ENCODE measurements at places on chromosomes 6 and 20. TPM values are rescaled to one million over a fixed set of nuclear protein-coding genes. Genes with fewer than 3 reads are reported as not detected.

The PRSS16 gene
- total RNA-seq = not detected

The LAMA5 gene
- 63.7 TPM for total RNA-seq

The RBM39 gene
- total RNA-seq = 325 TPM

The MLIP gene
- not detected for total RNA-seq

The CPNE5 gene
- total RNA-seq = not detected

The LY6G6C gene
- total RNA-seq = not detected

The LRFN2 gene
- not detected for total RNA-seq

The PTK6 gene
- under 0.01 TPM for total RNA-seq

The SNAP91 gene
- total RNA-seq = under 0.01 TPM

The SLC16A10 gene
- total RNA-seq = not detected

The GPR63 gene
- total RNA-seq = 0.08 TPM

The KIF25 gene
- not detected for total RNA-seq

The LY86 gene
- not detected for total RNA-seq

The FAM162B gene
- total RNA-seq = 0.30 TPM

The SYNCRIP gene
- 48.8 TPM for total RNA-seq

The FLOT1 gene
- total RNA-seq = 79.3 TPM

The TNF gene
- not detected for total RNA-seq

The KHDC1L gene
- total RNA-seq = not detected
